ENCODE measurements at places on chromosomes 2 and 18.

- H3K27ac ChIP-seq: no peak overlapping the region
- H3K27me3 ChIP-seq: no peaks in the 10 kb centered on the region
- no peaks in the 10 kb centered on the region for H3K36me3 ChIP-seq
Measured at GRCh38 chr2:20050104-20050645, 1.3 kb downstream of the LAPTM4A start.

DNA sequence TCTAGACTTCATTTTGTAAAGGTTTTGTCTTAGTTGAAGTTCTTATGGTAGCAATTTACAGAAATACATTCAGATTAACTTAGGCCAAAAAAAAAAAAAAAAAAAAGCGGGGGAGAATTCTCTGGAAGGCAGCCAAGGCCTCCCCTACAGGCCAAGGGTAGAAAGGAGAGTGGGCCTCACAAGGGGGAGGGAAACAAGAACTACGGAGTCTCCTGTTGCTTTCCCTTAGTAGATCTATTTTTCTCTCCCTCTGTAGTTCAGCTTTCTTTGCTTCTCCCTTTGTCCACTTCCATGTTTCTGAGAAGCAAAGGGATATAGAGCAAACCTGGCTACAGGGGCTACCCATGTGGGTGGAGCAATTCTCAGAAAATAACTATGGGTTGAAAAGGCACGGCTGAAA, 2.4 kb upstream of the STK11IP start:
- H3K36me3 ChIP-seq: no peaks in the 10 kb centered on the region
- H3K4me1 ChIP-seq: peaks cover 41% of the 10 kb centered on the region
- H3K27ac ChIP-seq: peak overlapping the region; percentile 89

GRCh38 chr2:43762286-43762685, 11.6 kb upstream of the DYNC2LI1 start:
- no peak overlapping the region for H3K4me3 ChIP-seq
- DNase-seq: no peak
- peaks cover 4% of the 10 kb centered on the region for H3K4me1 ChIP-seq

GRCh38 chr2:66867063-66867441, 432.1 kb downstream of the MEIS1 start:
- no peak overlapping the region for H3K4me3 ChIP-seq
- no peaks in the 10 kb centered on the region for H3K27me3 ChIP-seq
- DNase-seq: no peak
- peaks cover 13% of the 10 kb centered on the region for H3K4me1 ChIP-seq
- no peak overlapping the region for H3K27ac ChIP-seq

DNA sequence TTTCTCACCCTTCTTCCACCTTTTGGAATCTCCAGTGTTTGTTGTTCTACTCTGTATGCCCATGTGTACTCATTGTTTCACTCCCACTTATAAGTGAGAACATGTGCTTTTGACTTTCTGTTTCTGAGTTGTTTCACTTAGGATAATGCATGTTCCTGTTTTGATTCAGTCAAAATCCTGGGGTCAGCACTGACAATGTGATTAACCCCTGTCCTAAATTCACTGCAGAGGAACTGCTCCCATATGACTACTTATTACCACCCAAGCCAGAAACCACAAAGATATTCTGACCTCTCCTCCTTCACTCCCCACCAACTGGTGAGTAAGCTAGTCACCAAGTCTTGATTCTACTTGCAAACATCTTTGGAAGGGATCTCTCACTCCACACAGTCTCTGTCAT, 251.4 kb upstream of the TCF4 start:
- no peak overlapping the region for H3K4me3 ChIP-seq
- H3K4me1 ChIP-seq: peaks cover 8% of the 10 kb centered on the region
- H3K36me3 ChIP-seq: peaks cover 5% of the 10 kb centered on the region
- no peak overlapping the region for H3K27ac ChIP-seq
- DNase-seq: no peak
- no peaks in the 10 kb centered on the region for H3K27me3 ChIP-seq

DNA sequence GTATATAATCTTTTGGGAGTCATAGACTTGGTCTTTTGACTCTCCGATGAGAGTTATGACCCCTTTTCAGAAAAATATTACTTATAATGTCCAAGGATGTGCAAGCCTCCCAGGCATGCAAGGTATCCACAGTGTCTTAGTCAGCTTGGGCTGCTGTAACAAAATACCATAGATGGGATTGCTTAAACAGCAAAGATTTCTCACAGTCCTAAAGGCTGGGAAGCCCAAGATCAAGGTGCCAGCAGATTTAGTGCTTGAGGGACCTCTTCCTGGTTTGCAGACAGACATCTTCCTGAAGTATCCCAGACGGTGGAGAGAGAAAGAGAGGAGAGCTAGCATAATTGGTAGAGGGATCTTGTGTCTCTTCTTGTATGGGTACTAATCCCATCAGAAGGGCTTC, 35.6 kb upstream of the FBXO11 start:
- no peak overlapping the region for H3K27ac ChIP-seq
- no peaks in the 10 kb centered on the region for H3K36me3 ChIP-seq
- no peak overlapping the region for H3K4me3 ChIP-seq
- no peak for DNase-seq
- no peaks in the 10 kb centered on the region for H3K27me3 ChIP-seq

DNA sequence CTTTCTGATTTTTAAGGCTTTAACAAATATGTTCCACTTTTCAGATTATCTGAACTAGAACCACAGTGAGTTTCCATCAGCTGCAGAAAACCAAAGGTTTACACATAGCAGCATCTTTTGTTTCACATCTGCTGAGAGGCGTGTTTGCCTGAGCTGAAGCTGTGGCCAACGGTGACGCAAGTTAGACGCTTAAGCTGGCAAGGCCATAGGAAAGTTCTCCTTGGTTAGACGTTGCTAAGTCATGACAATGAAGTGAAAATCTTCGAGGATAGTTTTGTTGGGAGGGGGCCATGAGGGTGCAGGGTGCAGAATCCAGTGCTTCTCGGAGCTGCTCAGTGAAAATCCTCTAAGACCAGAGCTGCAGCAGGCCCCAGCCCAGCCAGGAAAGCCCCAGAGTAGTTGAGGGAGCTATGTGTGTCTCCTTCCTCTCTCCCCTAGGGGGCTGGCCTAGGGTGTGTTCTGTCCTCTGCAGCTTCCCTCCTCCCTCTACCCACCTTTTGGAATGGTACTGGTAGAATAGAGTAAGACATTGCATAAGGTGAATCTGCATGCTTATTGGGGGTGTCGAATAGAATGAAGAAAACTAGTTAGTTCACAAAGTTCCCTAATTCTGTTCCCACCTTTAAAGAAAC, 105.4 kb downstream of the FHOD3 start:
- H3K27ac ChIP-seq: no peak overlapping the region
- H3K4me3 ChIP-seq: no peak overlapping the region
- peaks cover 10% of the 10 kb centered on the region for H3K4me1 ChIP-seq
- H3K27me3 ChIP-seq: no peaks in the 10 kb centered on the region
- no peaks in the 10 kb centered on the region for H3K36me3 ChIP-seq

DNA sequence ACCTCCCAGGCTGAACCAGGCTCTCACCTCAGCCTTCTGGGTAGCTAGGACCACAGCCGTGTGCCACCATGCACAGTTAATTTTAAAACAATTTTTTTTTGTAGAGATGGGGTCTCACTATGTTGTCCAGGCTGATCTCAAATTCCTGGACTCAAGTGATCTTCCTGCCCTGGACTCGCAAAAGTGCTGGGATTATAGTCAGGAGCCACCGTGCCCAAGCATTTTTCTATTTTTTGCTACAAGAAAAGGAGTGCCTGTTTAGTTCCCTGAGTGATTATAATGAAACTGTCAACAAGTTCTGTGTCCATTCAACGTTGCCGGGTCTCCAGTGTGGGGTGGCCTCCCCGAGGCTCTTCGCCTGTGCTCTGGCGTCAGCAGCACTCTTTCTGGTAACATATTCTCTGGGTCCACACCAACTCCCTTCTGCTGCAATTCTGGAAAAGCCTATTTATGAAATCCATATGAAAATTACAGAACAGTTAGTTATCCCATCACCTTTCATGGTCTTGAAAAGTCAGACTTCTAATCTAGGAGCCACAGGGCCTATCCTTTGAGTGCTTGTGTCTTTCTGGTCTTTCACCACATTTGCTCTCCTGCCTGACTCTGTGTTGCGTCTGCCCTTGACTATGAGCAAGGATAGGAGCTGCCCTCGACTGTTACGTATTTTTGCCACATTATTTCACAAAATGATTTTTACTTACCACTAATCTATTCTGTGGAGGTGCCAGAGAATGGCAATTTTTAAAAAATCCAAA, 172.7 kb downstream of the SOCS6 start:
- peaks cover 8% of the 10 kb centered on the region for H3K4me1 ChIP-seq
- H3K36me3 ChIP-seq: no peaks in the 10 kb centered on the region
- H3K27ac ChIP-seq: no peak overlapping the region
- DNase-seq: no peak

DNA sequence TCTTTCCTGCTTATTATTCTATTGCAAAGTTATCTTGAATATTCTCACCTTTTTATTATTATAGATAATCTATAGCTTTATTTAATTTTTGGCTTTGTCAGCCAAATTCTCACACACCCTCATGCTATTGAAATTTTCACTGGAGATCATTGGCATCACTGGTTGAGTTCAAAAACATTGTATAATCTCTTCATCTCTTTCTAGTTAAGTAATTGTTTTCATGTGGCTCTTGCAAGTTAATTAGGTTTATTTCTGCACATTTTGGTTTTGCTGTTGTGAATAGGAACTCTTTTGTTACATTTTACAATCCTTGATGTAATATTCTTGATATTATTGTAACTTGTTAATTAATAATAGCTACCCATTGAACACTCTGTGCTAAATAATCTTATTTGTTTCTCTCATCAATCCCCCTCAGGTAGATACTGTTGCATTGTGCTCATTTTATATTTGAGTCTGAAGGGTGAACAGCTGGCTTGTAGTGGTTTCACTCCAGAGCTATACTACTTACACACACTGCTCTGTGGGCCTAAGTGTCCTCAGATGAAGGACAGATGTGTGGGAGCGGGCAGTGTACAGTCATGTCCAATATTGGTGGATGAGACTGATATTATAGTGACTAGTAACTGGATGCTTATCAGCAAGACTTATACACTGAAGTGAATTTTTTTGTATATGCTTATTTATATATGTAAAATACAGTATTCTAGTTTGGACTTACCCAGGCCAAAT, 112.7 kb downstream of the LCLAT1 start:
- H3K4me3 ChIP-seq: no peak overlapping the region
- no peaks in the 10 kb centered on the region for H3K4me1 ChIP-seq
- H3K27me3 ChIP-seq: no peaks in the 10 kb centered on the region

DNA sequence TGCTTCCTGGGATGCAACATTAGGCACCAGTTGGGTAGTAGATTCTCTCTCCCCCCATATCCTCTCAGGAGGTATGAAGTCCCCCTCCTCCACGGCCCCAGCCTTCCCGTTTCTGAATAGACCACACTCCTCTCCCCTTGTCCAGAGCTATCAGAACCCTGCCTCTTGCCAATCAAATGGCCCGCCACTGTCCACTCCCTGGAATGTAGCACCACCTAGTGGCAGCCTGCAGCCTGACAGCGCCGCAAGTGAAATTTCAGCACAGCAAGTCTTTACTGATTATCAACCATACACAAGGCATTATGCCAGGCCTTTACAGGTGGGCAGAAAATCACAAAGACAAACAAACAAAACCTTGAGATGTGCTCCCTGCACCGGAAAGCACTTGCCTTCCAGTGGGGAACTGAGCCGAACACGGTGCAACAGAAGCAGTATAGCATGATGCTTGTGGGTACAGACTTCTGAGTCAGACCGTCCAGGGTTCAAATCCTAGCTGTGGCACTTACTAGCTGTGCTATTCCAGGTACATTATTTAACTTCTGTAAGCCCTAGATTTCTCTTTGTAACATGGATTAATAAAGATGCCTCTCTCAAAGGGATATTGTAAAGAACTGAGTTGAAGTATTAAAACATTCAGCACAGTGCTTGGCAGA, 174.0 kb downstream of the SMAD2 start:
- DNase-seq: peak; percentile 76
- H3K27me3 ChIP-seq: peaks cover 31% of the 10 kb centered on the region
- H3K4me1 ChIP-seq: peaks cover 4% of the 10 kb centered on the region

- H3K27ac ChIP-seq: peak overlapping the region; percentile 86
- DNase-seq: peak; percentile 71
- H3K4me1 ChIP-seq: peaks cover 22% of the 10 kb centered on the region
- no peaks in the 10 kb centered on the region for H3K27me3 ChIP-seq
- peak overlapping the region; percentile 88 for H3K4me3 ChIP-seq
- H3K36me3 ChIP-seq: peaks cover 4% of the 10 kb centered on the region
Measured at GRCh38 chr18:79950515-79951341, 725 bp downstream of the SLC66A2 start.

DNA sequence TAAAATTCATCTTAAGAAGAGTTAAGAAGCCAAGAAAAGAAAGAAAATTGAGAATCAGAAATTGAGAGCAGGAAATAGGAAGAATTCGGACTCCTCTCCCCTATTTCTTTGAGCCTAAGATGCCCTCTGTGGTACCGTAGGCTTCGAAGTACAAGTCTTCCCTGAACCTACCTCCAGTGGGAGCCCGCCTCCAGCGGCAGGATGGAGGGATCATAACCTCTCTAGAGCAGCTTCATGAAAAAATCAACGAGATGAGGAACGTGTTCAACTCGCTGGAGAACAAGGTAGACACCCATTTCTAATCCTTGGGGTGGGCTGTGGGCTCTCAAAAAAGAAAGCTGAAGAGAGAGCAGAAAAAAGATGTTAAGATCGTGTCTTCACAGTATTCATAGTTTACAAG, 36.3 kb downstream of the ARHGEF33 start:
- no peaks in the 10 kb centered on the region for H3K36me3 ChIP-seq
- no peak overlapping the region for H3K27ac ChIP-seq
- H3K4me3 ChIP-seq: no peak overlapping the region
- peaks cover 6% of the 10 kb centered on the region for H3K27me3 ChIP-seq
- no peaks in the 10 kb centered on the region for H3K4me1 ChIP-seq

DNA sequence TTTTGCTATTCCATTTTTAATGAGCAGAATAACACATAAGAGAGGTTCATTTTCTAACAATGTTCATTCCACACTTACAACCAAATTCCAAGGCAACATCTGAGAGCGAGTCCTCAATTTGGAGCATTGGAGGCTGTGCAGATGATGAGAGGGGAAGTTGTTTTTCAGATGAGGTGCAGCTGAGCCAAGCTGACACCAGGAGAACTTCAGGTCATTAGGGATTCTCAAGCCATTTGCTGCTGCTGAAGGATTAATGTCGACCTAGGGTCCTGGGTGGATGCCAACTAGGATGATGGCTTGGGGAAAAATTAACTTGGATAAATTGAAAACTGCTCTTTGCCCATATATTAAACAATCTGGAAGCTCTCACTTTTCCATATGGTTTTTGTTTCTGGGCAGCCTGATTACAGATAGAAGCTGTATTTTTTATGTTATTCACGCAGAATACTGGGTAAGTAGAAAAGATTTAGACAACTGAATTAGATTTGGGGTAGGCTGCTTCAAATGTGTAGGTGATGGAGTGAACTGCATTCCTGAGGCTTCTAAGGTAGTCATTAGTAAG, 206.4 kb upstream of the SLC39A10 start:
- no peaks in the 10 kb centered on the region for H3K36me3 ChIP-seq
- no peaks in the 10 kb centered on the region for H3K27me3 ChIP-seq
- no peak for DNase-seq

GRCh38 chr2:200479692-200480265, 30.1 kb downstream of the KCTD18 start:
- peak overlapping the region; percentile 40 for H3K27ac ChIP-seq
- H3K27me3 ChIP-seq: no peaks in the 10 kb centered on the region
- no peak for DNase-seq
- H3K4me3 ChIP-seq: no peak overlapping the region

Data from type B pancreatic cell (in vitro differentiated cells).